NCI-H1105 (cell line): ENCODE measurements at places on chromosomes 5 and 9.

DNA sequence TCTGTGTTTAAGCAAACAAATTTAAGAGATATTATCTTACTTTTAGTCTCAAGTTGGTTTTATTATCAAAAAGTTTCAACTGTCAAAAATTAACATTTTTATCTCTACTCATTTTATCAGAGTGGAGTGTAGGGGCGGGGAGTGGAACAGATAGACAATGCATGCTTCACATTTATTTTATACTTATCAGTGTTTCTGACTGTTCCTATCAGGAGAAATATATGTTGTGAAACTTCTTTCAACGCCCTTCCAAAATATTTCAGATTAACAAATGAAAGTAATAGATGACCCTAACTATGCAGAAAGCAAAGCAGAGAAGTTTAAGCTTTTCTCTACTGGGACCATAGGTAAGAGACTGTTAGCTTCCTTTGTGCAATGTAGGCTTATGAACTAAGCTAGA is 44.9 kb upstream of the MAST4 start:
- no peak for DNase-seq

- peak; percentile 79 for DNase-seq
Observed at GRCh38 chr9:15606643-15607472, 54.0 kb downstream of the CCDC171 start.

DNA sequence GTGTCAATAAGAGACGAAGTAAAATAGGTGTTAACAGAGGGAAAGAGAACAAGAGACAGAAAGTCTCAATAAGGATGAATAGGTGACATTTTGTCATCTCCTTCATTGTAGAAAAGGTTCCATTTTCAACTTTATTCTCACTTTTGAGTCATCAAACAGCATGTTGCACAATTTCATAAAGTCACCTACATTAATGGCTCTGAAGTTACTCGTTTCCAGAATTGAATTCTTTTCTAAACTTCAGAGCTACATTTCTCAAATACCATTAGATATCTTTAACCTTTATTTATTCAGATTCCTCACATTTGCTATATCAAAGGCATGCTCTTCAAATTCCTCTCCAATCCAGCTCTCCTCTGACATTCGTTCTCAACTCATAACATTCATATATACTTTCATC is 13.1 kb downstream of the ADAMTS6 start:
- DNase-seq, result no peak

DNA sequence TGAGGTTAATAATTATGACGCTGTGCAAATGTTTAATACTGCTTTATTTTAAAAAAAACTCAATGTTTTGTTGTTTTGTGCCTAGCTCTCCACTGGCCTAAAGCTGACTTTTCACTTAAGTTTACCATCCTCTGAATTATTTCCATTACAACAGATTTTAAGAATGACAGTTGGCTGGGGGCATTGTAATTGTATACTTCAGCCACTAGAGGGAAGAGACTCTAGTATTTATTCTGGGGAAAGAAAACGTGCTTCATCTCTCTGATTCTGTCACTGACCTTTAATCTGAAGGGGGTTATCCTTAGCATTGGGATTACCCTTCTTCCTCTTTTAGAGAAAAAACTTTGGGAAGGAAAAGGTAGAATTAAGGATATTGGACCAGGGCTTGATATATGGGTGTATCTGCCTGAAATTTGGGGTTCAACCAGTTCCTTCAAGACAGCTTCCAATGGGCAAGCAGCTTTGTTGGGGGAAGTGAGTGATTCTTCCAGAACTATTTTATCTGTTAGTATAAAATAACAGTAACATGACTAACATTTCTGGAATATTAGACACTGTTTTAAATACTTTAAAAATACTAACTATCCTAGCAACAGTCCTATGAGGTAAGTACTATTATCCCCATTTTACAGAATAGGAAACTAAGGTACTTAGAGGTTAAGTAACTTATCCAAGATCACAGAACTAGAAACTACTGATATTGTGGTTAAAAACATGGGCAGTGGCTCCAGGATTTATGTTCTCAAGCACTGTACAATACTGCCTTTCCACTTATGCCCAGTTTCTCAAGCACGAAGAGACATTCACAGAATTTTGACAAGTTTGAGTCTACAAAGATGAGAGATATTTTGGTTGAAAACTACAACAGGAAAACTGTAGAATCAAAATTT is 208.4 kb downstream of the CD180 start:
- DNase-seq, result no peak

GRCh38 chr9:18942801-18943200 is 90.2 kb downstream of the SAXO1 start:
- DNase-seq, result no peak

- no peak for DNase-seq
Observed at GRCh38 chr9:123742009-123742767, 187.7 kb downstream of the DENND1A start.

DNA sequence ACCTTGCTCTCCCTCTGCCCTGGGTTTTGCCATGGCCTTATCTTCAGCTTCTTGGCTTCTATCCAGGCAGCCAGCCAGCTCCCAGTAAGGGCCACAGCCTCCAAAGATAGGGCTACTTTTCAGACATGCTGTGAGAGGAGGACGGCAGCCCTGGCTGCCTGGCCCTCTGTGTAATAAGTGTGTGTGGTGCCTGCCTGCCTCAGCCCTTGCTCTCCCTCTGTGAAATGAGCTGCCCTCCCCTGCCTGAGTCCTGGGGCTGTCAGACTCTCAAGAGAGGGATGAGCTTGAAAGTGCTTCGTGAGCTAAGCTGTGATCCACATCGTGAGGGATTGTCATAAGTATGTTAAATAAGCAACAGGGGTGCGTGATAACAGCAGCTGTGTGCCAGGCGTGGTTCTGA is 8.1 kb downstream of the NDST1 start:
- no peak for DNase-seq

DNA sequence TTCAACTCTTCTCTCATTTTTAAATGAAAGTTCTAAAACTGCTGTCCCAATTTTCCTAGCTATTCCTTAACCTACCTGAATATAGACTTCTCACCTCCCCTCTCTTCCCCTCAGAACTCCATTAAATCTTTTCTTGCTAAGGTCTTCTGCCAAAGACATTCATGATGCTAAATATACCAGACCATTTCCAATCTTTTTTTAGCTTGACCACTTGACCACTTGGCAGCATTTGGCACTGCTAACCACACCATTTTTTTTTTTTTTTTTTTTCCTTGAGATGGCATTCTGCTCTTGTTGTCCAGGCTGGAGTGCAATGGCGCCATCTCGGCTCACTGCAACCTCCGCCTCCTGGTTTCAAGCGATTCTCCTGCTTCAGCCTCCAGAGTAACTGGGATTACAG is 3.6 kb upstream of the ZNF131 start:
- no peak for DNase-seq

GRCh38 chr5:150108711-150109514 is 22.6 kb upstream of the CSF1R start:
- no peak for DNase-seq

GRCh38 chr9:115404311-115404710 is 286.4 kb upstream of the TNC start:
- no peak for DNase-seq

- no peak for DNase-seq
Observed at GRCh38 chr9:114093761-114094505, 5.2 kb downstream of the KIF12 start.

DNA sequence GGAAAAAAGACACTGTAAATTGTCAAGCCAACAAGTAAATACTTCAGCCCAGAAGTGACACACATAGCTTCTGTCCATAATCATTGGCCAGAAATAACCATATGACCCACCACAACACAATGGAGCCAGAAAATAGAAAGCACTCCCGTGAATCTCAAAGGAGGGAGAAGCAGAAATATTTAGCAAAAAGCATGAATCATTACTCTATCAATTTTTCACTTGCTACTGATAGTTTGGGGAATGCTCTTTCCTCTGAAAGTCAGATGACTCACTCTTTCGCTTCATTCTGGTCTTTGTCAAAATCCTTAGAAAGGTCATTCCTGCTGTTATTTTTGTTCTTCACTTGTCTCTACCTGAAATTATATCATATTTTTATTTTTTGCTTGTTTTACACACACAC is 312.6 kb downstream of the TMEM232 start:
- no peak for DNase-seq

DNA sequence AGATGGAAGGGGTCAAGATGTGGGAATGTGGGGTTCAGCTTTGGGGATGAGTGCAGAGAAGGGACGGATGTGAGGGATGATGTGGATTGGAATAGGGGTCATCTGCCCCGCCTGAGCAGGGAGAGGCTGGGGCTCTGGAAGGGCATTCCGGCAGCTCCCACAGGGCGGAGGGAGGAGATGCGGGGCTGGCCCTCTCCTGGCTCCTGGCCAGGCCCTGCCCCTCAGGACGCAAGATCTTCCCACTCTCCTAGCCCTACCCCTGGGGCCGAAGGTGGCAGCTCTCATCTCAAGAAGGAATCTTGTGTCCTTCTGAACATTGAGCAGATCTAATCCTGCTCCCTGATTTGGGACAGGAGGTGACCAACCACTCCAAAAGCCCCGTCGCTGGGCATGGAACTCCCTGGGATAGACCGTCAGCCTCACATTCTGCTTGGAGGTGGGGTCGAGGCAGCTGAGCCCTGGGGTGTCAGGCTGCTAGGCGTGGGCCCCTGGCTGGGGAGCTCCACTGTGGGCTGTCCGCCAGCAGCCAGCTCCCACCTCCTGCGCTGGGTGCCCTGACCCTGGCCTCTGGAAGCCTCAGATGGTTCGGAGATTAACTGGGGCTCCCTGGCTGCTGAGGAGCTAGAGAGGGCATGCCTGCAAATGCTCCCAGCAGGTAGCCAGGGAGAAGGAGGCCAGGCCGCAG is 125.2 kb downstream of the ZNF354C start:
- no peak for DNase-seq

DNA sequence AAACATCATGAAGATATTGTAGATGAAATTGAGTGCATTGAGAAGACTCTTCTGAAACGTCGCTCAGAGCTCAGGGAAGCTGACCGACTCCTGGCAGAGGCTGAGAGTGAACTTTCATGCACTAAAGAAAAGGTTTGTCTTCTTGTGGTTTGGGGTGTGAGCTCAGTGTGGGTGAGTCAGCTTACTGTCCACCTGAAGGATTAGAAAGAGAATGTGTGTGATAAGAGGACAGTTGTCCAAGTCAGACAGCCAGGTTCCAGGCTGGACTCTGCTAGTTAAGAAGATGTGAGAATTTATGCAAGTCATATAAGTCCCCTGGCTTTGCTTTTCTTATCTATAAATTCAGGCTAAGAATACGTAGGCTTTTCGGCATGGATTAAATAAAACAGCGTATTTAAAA is 46.9 kb downstream of the RAB14 start:
- DNase-seq, result no peak

DNA sequence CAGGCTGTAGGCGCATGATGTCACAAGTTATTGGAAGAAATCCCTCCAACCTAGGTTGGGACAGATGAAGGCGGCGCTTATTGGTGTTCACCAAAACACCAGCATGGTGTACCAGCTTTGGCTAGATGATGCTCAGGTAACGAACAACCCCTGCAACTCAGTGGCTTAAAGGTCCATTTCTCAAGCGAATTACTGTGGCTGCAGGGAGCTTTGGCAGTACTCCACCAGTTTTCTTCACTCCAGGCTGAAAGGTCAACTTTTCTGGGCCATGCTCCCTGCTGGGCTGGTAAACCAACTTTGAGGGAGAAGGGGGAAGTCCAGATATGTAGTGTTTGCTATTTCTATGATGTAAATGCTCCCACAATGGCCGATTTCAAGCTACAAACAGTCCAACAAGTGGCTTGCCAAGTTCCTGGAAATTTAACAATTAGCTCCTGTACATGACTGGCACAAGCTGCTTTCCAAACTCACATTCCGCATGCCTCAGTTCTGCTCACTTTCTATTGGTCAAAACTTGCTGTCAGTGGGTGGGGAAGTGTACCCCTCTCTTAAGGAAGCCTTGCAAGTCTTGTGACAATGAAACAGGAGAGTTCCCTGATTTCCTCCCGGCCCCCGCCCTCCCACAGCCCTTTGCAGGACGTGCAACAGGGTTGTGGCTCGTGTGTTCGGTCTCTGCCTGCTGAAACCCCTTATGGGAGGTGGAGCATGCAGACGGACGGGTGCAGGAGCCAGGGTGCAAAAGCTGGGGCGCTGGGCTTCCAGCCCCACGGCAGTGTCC is 588 bp upstream of the ZBED3 start:
- no peak for DNase-seq

DNA sequence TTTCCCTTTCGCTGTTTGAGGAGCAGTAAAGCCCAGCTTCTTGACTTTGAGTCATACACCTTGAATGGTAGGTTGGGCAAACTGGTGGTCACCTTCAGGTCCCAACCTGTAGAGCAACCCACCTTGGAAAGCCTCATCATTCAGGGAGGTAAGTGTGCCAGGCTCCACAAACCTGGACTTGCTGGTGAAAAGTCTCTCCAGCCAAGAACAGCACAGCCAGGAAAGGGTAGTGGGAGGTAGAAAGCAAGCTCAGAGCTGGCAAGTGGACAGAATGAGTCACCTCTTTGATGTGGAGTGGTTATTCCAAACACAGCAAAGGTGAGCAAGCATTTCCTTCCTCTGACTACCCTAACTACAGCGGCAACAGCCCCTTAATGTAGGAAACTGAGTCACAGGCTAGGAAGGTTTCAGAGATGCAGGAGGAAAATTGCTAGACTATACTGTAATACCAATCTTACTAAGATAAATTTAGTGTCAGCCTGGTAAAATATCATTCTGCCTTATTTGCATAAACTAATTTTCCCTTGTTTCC is 117.5 kb upstream of the MTAP start:
- DNase-seq, result no peak

GRCh38 chr5:410911-411517 is 32.0 kb upstream of the EXOC3 start:
- DNase-seq, result no peak

DNA sequence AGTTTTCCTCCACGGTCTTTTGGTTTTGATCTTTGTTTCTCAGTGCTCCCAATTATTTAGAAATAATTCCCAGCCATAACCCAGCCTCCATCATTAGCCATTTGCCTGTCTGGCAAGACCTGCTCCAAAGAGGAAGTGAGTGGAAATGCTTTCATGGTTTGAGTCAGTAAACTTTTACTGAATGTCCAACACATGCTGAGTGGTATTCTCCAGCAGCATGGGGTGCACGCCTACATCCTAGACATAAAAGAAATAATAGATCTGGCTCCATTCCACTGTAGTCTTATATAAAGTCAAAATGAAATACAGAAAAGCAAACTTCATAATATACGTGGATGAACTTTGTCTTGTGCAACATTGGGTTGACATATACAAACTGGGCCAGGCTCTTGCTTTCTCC is 757.2 kb downstream of the TLE1 start:
- DNase-seq, result no peak

DNA sequence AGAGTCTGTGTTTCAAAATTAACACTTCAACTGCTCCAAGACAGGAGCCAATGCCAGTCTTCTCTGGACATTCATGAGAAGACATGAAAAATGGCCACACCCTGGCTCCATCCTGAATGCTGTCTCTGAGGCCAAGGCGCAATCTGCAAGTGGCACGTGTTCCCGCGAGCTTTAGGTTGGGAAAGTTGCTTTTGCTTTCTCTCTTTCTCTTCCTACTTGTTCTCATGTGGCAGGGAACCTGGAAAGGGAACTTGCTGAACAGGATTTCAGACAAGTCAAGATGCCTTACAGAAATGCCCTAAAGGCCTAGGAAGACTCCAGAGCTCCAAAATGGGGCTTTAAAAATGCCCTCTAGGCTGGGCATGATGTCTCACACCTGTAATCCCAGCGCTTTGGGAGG is 91.9 kb upstream of the OTULINL start:
- no peak for DNase-seq

- DNase-seq, result no peak
Observed at GRCh38 chr9:98866435-98867102, 59.1 kb downstream of the GALNT12 start.

GRCh38 chr9:136209786-136210185 is 4.9 kb upstream of the LHX3 start:
- no peak for DNase-seq
